ENCODE measurements at places on chromosomes 16 and 17.

GRCh38 chr16:71421911-71422310, 19.9 kb downstream of the TLE7 start:
- DNase-seq = peak; percentile 19

DNA sequence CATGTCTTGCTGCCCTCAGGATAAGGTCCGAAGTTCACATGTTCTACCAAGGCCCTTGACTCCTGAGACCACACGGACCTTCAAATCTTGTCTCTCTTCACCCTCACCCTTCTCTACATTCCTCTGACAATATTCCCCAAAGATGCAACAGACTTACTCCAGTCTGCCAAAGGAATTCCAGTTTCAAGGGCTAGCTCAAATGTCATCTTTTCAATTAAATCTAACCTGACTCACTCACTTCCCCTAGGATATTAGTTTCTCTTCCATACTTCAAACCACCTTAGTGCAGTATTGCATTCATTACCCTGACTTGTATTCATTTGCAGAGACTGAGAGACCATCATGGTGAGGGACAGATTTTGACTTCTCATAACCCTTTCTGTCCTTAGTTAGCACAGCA, 59.6 kb upstream of the ADCY9 start:
- no peak for DNase-seq

GRCh38 chr17:4693416-4693815, 10.5 kb downstream of the PELP1 start:
- no peak for DNase-seq

DNA sequence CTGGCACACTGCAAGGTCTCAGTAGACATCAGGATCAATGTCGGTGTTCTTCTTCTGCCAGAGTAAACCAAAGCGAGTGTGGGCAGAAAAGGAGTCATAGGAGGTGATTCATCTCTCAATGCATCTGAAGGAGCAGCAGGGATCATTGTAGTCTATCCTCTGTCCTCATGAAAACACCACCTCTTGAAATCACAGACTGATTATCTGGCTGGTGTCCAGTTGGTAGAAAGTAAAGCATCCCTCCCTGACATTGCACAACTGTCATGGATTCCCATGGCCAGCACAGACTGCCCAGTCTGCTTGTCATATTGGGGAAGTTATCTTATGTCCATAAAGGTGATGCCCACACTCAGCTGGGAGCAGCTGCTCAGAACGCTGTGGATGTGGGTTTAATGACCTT, 74.1 kb downstream of the ABCC12 start:
- peak; percentile 54 for DNase-seq

GRCh38 chr17:69594641-69595040, 180.1 kb downstream of the MAP2K6 start:
- no peak for DNase-seq

DNA sequence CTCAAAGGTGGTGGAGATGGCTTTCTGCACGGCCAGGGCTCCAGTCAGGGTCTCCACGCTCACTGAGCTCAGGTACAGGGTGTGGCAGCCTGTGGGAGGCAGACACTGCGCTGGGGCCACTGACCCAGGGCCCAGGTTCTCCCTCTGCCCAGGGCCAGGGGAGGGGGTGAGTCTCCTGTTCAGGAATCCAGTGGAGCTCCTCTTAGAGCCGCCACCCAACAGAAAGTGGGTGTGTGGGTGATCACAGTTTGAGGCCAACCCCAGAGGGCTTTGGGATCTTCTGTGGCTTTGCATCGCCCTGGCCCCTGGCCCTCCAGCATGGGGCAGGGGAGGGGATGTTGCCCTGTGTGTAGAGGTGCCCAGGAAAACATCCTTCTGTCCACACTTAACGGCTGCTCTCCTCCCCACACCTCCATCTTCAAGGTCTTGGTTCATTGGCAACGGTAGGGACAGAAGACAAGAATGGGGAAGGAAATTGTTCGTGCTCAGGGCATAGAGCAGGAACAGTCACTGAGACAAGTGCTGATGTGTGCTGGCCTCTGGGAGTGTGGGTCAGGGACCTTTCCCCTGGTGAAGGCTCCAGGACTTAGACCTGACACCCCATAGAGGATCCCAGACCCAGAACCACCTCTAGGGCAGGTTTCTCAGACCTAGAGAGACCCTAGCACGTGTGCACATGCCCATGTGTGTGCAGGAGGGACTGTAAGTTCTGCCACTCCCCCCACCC, 21.5 kb downstream of the TNS4 start:
- DNase-seq = no peak

GRCh38 chr16:5621826-5622225, 524.2 kb upstream of the EEF2KMT start:
- DNase-seq = no peak

- no peak for DNase-seq
These were observed 46.3 kb downstream of the C16orf78 start for GRCh38 chr16:49419862-49420261.

- no peak for DNase-seq
These were observed 2.9 kb upstream of the C16orf95 start for GRCh38 chr16:87319997-87320491.

DNA sequence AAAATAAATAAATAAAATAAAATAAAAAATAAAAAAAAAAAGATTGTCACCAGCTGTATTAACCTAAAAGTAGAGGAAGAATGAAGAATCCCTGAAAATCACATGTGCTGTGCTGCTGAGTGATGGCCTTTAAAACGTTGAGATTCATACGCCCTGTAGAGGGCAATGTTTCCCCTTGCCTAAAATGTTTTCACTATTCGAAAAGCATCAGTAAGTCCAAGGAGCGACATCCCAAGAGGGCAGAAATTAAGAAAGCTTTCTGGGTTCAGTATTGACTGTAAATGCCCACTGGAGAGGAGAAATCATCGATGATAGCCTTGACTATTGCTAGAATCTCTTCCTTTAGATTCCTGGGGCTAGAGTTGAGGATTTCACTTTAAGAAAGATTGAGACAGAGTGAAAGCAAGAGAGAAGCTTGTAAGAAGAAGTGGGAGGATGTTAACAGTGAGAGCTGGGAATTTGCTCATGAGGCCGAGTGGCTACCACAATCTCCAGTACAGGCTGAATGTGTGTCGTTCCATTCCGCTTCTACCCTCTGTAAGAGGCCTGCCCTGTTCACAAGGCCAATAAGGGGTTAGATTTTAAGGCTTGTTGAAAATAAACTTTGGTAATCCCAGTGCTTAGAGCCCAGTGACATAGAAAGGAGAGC, 170.8 kb upstream of the FAM20A start:
- DNase-seq = peak; percentile 91

DNA sequence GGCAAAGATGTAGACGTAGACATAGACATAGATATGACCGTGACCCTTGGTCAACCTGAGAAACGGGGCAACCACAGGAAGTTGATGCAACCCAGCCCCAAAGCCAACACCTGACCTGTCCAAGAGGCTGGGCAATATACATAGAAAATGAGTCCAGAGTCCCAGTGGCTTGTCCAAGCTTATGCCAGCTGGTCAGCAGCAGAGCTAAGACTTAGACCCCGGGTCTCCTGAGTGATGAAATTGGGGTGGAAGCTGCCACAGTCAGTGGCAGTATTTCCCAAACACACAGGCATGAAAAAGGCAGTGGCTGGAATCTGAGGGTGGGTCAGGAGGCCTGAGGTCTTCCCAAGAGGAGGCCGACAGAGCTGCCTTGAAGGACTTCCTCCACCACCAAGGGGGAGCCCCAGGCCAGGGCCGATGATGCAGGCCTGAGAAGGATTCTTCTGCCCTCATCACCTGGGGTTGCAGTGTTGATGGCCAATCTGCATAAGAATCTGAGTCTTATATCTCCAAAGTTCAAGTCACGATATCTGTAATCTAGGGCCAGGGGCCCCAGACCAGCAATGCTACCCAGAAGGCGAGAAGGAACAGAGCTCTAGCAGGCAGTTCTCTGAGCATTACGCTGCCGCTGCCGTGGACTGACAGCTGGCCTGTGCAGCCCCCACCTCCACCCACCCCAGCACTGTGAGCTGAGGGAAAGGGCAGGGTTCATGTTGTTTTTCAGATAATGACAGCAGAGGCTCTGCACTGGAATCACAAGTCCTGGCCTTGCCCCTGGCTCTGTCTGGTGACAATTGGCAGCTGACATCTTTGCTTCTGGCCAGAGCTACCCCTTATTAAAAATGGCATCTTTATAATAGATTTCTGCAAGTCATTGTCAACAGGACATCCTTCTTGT, 72.7 kb downstream of the GNAO1 start:
- DNase-seq = no peak

DNA sequence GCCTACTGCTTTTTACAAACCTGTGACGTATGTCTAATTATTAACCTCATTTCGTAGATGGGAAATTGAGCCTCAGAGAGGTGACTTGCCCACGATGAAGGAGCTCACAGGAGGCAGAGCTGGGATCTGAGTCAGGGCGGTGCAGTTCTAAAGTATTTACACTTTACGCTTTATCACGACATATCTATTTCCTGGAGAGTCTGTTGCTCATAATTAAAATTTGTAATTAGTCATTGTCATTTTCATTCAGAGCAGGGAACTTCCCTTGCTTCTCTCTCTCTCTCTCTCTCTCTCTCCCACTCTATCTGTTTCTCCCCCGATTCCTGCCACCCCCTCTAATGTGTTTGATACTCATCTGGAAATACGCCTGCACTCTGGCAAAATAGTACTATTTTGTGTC, 5.9 kb downstream of the SLC5A11 start:
- DNase-seq = peak; percentile 56

GRCh38 chr17:79066963-79067362, 7.7 kb upstream of the ENGASE start:
- no peak for DNase-seq

DNA sequence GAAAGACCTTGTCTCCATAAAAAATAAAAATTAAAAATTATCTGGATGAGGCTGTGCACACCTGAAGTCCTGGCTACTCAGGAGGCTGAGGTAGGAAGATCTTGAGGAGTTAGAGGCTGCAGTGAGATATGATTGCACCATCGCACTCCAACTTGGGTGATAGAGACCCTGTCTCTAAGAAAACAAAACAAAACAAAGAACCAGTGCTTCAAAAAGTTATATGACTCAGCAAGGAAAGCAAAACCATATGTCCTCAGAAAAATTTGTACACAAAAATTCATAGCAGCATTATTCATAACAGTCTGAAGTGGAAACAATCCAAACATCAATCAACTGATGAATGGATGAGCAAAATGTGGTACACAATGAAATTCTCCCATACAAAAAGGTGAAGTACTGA, 48.9 kb downstream of the SLFN5 start:
- DNase-seq = peak; percentile 74
